ENCODE measurements at places on chromosomes 6 and 20. TPM values are rescaled to one million over a fixed set of nuclear protein-coding genes. Genes with fewer than 3 reads are reported as not detected.

The SAMD3 gene
- total RNA-seq = 0.71 TPM

The AIF1 gene
- total RNA-seq = 29.2 TPM

DNA sequence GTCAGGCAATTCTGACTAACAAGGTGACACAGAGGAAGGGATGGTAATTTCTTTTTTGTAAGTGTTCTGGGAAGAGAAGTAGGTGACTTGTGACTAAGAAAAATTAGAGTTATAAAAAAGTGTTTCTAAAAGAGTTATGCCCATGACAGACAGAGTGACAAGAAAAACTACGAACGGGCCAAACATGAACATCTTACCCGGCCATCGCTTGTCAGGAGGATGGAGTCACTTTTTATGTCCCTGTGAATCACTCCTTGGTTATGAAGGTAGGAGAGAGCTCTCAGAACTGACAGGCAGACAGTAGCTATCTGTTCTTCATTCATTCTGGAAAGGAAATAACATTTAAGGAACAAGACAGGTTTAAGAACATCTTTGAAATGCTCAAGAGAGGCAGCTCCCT is 43.0 kb downstream of the LAMP5 start:
- H3K4me1 ChIP-seq = no peaks in the 10 kb centered on the region
- DNase-seq = no peak
- no peak overlapping the region for H3K27ac ChIP-seq
- no peaks in the 10 kb centered on the region for H3K27me3 ChIP-seq

- peak; percentile 82 for DNase-seq
- peaks cover 2% of the 10 kb centered on the region for H3K36me3 ChIP-seq
- peaks cover 4% of the 10 kb centered on the region for H3K4me1 ChIP-seq
- peak overlapping the region; percentile 59 for H3K4me3 ChIP-seq
Measured at GRCh38 chr6:144006736-144007477, 1.2 kb downstream of the PLAGL1 start.

- H3K36me3 ChIP-seq = no peaks in the 10 kb centered on the region
- no peak overlapping the region for H3K4me3 ChIP-seq
- no peaks in the 10 kb centered on the region for H3K4me1 ChIP-seq
Measured at GRCh38 chr6:106959985-106960384, 14.5 kb downstream of the CD24 start.

The SLC22A23 gene
- 1.1 TPM for total RNA-seq

- H3K36me3 ChIP-seq = peaks cover 4% of the 10 kb centered on the region
- H3K27ac ChIP-seq = peak overlapping the region; percentile 59
- no peak overlapping the region for H3K4me3 ChIP-seq
- H3K4me1 ChIP-seq = peaks cover 38% of the 10 kb centered on the region
- H3K27me3 ChIP-seq = no peaks in the 10 kb centered on the region
Measured at GRCh38 chr6:16403831-16404230, 165.4 kb downstream of the GMPR start.

The RSPH9 gene
- 0.49 TPM for total RNA-seq

The PI16 gene
- 65.7 TPM for total RNA-seq

The SMIM8 gene
- 10.4 TPM for total RNA-seq

GRCh38 chr20:18722371-18722770 is 91.2 kb upstream of the SCP2D1 start:
- no peak overlapping the region for H3K4me3 ChIP-seq
- no peak for DNase-seq
- peaks cover 3% of the 10 kb centered on the region for H3K4me1 ChIP-seq
- no peak overlapping the region for H3K27ac ChIP-seq
- no peaks in the 10 kb centered on the region for H3K27me3 ChIP-seq

The SLC26A8 gene
- not detected for total RNA-seq

DNA sequence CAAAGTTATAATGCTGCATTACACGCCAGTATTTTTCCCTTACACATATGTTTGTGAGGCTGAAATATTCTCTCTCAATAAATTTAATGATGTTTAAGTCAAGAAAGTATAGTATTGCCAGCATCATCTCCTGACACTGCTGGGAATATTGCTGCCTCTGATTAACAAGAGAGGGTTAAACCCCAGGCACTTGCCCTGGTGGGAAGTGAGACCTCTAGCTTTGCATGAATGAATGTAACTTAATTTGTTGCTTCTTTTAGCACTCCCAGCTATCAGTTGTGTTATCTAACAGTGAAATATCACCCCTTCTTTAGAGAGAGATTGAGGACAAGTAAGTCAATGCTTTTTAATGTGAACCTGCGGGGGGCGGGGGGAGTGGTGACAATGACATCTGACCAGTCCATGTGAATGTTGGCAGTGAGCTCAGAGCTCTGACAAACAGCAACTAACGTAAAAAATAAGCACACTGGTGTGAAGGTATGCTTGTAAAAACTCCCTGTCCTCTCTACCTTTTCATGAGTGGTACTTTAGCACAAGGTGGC is 9.8 kb downstream of the FOXA2 start:
- DNase-seq = no peak
- peaks cover 4% of the 10 kb centered on the region for H3K4me1 ChIP-seq
- no peak overlapping the region for H3K27ac ChIP-seq
- no peaks in the 10 kb centered on the region for H3K36me3 ChIP-seq

- no peak for DNase-seq
- no peaks in the 10 kb centered on the region for H3K4me1 ChIP-seq
- no peaks in the 10 kb centered on the region for H3K27me3 ChIP-seq
Measured at GRCh38 chr20:13382786-13383185, 161.7 kb downstream of the ISM1 start.

The KIF25 gene
- 1.8 TPM for total RNA-seq

DNA sequence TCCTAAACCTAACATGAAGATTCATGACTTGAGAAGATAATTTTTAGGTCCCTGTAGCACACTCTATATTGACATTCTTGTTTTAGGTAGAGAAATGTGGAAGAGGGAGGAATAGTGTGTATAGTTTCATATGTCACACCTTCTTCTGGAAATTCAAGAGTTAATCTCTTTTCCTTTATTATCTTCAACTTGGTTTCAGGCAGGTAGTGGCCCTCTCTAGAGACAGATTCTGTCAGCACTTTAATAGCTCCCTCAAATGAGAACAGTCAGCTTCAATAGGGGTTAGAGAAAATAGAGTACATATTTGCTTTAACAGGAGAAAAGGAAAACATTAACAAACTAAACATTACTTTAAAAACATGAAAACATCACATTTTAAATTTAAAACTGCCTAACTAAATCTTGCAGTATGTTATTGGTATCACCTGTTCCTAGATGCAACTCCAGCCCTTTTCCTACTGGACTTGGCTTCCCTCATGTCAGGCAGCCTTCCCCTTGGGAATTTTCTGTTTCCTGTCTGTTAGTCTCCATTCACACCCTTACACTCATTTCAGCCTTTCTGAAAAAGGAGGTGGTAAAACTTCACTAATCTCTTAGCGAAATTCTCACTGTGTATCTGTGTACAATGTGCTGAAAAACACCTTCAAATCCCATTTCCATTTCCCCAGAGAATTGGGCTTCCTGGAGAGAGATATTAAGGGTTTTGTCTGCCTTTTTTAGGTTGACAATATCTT is 192.3 kb upstream of the RNF217 start:
- no peaks in the 10 kb centered on the region for H3K27me3 ChIP-seq
- H3K4me1 ChIP-seq = no peaks in the 10 kb centered on the region
- DNase-seq = no peak
- no peaks in the 10 kb centered on the region for H3K36me3 ChIP-seq
- no peak overlapping the region for H3K27ac ChIP-seq
- no peak overlapping the region for H3K4me3 ChIP-seq

GRCh38 chr6:13457577-13457976 is 29.8 kb downstream of the GFOD1 start:
- no peaks in the 10 kb centered on the region for H3K36me3 ChIP-seq
- DNase-seq = peak; percentile 91
- no peak overlapping the region for H3K27ac ChIP-seq
- peaks cover 17% of the 10 kb centered on the region for H3K4me1 ChIP-seq
- H3K4me3 ChIP-seq = no peak overlapping the region

The PKIB gene
- total RNA-seq = 1.6 TPM

DNA sequence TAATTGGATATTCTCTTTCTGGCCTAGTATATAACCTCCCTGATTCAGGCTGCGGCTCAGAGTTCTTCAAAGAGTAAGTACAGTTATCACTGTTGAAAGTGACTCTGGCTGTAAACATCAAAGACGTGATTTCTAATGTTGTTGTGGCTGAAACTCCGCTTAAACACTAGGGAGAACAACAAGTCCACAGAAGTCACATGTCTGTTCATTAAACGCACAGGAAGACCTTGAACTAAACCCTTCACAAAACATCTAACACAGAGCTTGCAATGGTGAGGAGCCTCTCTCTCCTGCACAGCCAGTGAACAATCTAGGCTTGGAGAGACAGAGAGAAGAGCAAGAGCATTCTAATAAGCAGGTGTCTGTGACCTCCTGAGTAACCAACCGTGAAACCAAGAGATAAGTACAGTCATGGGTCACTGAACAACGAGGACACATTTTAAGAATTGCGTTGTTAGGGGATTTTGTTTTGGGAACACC is 249.3 kb downstream of the PRKN start:
- no peak overlapping the region for H3K27ac ChIP-seq
- DNase-seq = no peak
- no peaks in the 10 kb centered on the region for H3K36me3 ChIP-seq
- H3K27me3 ChIP-seq = no peaks in the 10 kb centered on the region
- no peaks in the 10 kb centered on the region for H3K4me1 ChIP-seq

The TFAP2C gene
- 0.09 TPM for total RNA-seq

DNA sequence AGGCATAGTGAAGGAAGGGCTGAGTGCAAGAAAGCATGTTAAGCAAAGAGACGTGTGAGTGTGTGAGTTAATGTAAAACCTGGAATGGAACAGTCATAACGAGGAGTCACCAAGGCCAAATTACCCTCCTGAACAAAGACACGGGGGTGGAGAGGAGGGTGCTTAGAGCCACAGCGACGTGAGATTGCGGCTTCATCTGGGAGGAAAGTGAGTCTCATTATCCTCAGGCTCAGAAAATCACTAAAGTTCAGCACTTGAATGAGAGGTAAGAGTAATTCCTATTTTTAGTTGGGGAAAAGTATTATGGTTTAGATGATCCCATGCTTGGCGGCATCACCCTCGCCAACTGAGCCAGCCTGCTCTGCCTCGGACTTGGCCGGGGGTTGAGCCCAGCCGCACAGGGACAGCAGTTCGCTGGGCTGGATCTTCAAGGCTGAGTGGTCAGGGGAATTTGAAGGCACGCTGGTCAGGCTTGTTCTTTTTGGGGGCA is 136.6 kb downstream of the DTNBP1 start:
- H3K27ac ChIP-seq = no peak overlapping the region
- H3K4me3 ChIP-seq = no peak overlapping the region
- no peaks in the 10 kb centered on the region for H3K4me1 ChIP-seq
- no peak for DNase-seq

DNA sequence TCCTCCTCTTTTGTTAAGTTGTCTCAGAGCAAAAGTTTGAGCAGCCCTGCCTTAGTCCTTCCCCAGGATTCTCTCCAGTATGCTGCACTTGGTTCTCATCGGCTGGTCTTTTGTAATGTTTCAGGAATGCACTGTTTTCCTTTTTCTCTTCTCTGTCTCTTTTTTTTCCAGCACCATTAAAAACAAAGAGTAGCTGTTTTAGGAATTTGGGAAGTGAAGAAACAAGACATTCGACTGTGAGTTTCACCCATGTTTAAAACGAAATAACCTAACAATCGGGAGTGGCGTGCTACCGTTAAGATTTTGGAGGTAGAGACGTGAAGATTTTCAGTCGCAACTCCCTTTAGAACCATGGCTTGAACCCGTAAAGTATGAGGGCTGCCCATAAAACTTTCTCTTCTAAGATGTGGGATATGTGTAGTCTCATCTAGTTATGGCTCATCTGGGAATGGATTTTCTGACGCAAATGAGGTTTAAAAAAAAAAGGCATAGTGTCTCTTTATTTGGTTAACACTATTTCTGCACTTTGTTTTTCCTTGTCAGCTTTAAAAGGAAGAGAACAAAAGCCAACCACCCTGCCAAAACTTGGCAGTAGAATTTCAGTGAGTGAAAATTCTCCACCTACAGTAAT is 35.9 kb upstream of the RAB23 start:
- peaks cover 5% of the 10 kb centered on the region for H3K4me1 ChIP-seq
- H3K27ac ChIP-seq = peak overlapping the region; percentile 87
- H3K36me3 ChIP-seq = no peaks in the 10 kb centered on the region
- no peaks in the 10 kb centered on the region for H3K27me3 ChIP-seq

DNA sequence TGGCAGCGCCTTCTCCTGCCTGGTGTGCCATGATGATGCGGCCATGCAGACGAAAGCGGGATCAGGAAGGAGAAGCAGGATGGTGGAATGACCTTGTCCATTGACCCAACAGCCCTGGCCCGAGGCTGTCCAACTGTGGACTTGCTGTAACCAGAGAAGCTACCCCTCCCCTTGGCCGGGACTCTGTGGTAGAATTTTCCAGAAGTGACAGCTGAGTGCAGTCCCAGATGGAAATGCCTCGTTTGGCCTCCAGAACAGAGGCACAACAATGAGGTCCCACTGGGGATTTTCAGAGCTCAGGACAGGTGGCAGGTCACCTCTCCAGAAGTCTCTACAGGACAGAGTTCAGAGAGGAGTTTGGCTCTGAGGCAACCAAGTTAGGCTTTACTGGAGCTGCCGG is 299.2 kb upstream of the CDH4 start:
- DNase-seq = no peak
- no peaks in the 10 kb centered on the region for H3K36me3 ChIP-seq
- H3K27ac ChIP-seq = no peak overlapping the region
- H3K4me3 ChIP-seq = no peak overlapping the region
- no peaks in the 10 kb centered on the region for H3K27me3 ChIP-seq
- no peaks in the 10 kb centered on the region for H3K4me1 ChIP-seq

The DEFB124 gene
- total RNA-seq = 0.62 TPM

The EFCAB8 gene
- total RNA-seq = 0.22 TPM

GRCh38 chr6:45722876-45723275 is 292.8 kb downstream of the CLIC5 start:
- no peaks in the 10 kb centered on the region for H3K27me3 ChIP-seq
- H3K27ac ChIP-seq = no peak overlapping the region
- no peak for DNase-seq
- H3K36me3 ChIP-seq = no peaks in the 10 kb centered on the region

DNA sequence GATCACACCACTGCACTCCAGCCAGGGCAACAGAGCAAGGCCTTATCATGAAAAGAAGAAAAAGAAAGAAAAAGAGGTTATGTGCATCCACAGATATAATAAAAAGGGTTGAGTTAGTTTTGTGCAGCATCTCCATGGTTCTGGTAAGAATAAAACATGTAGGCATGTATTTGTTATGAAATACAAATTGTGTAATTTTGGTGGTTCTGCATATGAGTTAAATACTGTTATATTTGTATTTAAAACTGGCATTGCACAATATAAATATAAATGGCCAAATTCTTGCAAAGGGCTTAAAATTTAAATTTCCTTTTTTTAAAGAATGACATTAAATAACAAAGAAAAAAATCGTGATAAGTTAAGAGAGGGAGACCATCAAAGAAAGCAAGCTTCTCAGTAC is 159.1 kb upstream of the PREP start:
- H3K4me3 ChIP-seq = no peak overlapping the region
- H3K36me3 ChIP-seq = no peaks in the 10 kb centered on the region
- H3K27me3 ChIP-seq = no peaks in the 10 kb centered on the region
- H3K4me1 ChIP-seq = no peaks in the 10 kb centered on the region
- no peak for DNase-seq
- H3K27ac ChIP-seq = no peak overlapping the region

The OVOL2 gene
- not detected for total RNA-seq

- H3K36me3 ChIP-seq = no peaks in the 10 kb centered on the region
- DNase-seq = no peak
- no peaks in the 10 kb centered on the region for H3K4me1 ChIP-seq
- no peak overlapping the region for H3K27ac ChIP-seq
- H3K27me3 ChIP-seq = no peaks in the 10 kb centered on the region
- H3K4me3 ChIP-seq = no peak overlapping the region
Measured at GRCh38 chr6:20013066-20013861, 176.1 kb downstream of the ID4 start.

- DNase-seq = peak; percentile 54
- H3K27ac ChIP-seq = peak overlapping the region; percentile 69
- H3K36me3 ChIP-seq = no peaks in the 10 kb centered on the region
- H3K4me3 ChIP-seq = no peak overlapping the region
- peaks cover 5% of the 10 kb centered on the region for H3K4me1 ChIP-seq
Measured at GRCh38 chr6:11353921-11354389, 121.5 kb upstream of the NEDD9 start.

The TNFRSF21 gene
- 10.2 TPM for total RNA-seq

The KIF6 gene
- total RNA-seq = 1.1 TPM
